Activated naive CD4-positive, alpha-beta T cell treated with anti-CD3 and anti-CD28 coated beads for 36 hours (primary cell): ENCODE measurements at places on chromosomes 12 and 14. TPM values are rescaled to one million over a fixed set of nuclear protein-coding genes. Genes with fewer than 3 reads are reported as not detected.

Gene CD69
- total RNA-seq = 153 TPM

Gene MEG3
- total RNA-seq = not detected

Gene RHEBL1
- 15.2 TPM for total RNA-seq

DNA sequence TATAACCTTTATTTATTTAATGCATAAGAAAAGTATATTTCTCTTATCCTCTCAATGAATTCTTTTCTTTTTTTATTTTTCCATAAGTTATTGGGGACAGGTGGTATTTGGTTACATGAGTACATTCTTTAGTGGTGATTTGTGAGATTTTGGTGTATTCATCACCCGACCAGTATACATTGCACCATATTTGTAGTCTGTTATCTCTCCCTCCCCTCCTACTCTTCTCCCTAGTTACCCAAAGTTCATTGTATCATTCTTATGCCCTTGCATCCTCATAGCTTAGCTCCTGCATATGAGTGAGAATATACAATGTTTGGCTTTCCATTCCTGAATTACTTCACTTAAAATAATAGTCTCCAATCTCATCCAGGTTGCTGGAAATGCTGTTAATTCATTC, 1900.0 kb upstream of the SEL1L start:
- H3K27me3 ChIP-seq = no peaks in the 10 kb centered on the region
- H3K27ac ChIP-seq = no peak overlapping the region
- no peaks in the 10 kb centered on the region for H3K4me1 ChIP-seq

DNA sequence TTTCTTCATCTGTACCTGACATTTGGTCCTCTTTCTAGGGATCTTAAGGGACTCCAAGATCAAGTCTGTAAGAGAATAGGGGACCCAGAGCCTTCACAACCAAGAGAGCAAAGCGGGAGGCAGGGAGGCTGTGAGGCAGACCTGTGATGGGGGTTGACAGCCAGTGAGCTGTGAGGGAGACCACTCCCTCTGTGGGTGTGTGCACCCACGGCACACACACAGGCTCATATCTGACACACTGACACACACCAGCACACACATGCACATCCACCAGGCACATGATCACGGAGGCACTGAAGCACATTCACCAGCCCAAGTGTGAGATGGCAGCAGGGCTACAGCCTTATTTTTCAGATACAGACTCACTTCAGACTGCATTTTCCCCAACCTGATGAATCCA, 55.2 kb downstream of the SPTB start:
- H3K27me3 ChIP-seq = peaks cover 8% of the 10 kb centered on the region
- H3K4me3 ChIP-seq = no peak overlapping the region
- DNase-seq = no peak

GRCh38 chr12:79710707-79711483, 20.1 kb upstream of the PAWR start:
- no peaks in the 10 kb centered on the region for H3K36me3 ChIP-seq
- H3K4me3 ChIP-seq = no peak overlapping the region
- H3K27me3 ChIP-seq = peaks cover 19% of the 10 kb centered on the region
- no peaks in the 10 kb centered on the region for H3K4me1 ChIP-seq
- no peak for DNase-seq

Gene FAM222A
- total RNA-seq = 0.20 TPM

DNA sequence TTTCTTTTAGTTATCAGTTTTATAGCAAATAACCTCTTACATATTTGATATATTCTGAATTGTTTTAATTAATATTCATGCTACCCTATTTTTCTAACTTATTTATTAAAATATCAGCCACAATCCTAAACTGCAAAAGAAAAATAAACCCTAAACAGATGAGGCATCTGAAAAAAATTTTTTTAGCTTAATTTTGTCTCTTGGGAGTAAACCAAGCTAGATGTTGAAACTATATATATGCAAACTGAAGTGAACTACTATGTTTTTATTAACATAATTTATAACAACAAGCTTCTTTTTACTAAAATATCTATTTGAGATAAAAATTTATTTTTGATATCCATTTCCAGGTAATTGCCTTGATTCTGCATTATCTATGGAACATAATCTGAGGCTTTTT, 87.6 kb downstream of the PTPRQ start:
- H3K4me1 ChIP-seq = no peaks in the 10 kb centered on the region
- no peak overlapping the region for H3K27ac ChIP-seq
- H3K27me3 ChIP-seq = no peaks in the 10 kb centered on the region
- H3K4me3 ChIP-seq = no peak overlapping the region
- H3K36me3 ChIP-seq = no peaks in the 10 kb centered on the region

Gene ADAM21
- 0.32 TPM for total RNA-seq

DNA sequence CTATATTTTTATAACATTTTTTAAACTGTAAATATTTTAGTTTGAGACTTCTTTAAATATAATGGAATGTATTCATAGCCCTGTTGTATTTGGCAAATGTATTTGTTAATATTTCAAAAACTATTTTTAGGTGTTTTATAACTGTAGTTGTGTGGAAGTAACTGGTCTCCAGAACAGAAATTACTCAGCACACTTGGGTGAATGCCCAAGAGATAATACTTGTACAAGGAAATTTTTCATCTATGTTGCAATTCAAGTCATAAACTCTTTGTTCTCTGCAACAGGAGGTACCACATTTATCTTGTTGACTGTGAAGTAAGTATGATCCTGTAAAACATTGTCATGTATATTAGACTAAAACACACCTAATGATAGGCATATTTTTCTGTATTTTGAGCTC, 72.8 kb downstream of the SLCO1B3 start:
- H3K4me1 ChIP-seq = no peaks in the 10 kb centered on the region
- no peak overlapping the region for H3K4me3 ChIP-seq
- H3K27ac ChIP-seq = no peak overlapping the region
- DNase-seq = no peak

DNA sequence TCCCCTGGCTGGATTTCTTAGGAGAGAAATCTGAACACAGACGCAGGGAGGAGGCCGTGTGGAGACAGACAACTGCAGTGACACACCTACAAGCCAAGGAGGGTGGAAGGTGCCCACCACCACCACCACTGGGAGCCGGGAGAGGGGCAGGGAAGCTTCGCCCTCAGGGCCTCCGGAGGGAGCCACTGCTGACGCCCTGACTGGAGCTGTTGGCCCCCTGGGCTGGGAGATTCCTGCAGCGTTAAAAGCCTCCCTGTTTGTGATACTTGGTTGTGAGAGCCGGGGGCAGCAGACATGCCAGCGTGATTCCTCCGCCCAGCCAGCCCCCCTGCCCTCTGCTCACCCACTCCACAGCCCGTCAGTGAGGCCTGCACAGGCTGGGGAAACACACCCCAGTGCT, 72.0 kb downstream of the CHGA start:
- H3K4me3 ChIP-seq = no peak overlapping the region
- no peaks in the 10 kb centered on the region for H3K27me3 ChIP-seq
- DNase-seq = no peak
- H3K4me1 ChIP-seq = no peaks in the 10 kb centered on the region

DNA sequence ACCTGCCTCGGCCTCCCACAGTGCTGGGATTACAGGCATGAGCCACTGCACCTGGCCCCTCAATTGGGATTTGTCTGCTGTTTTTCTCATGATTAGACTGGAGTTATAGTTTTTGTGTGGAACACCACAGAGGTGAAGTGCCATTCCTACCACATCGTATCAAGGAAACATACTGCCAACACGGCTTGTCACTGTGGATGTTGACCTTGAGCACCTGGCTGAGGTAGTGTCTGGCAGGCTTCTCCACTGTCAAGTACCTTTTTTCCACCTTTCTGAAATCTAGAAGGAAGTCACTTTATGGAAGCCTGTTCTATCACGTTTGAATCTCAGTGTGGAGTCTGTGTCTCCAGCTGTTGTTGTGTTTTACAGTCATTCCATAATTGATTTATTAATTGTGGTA, 21.4 kb upstream of the SEL1L start:
- DNase-seq = no peak
- no peaks in the 10 kb centered on the region for H3K27me3 ChIP-seq
- no peak overlapping the region for H3K4me3 ChIP-seq
- H3K36me3 ChIP-seq = no peaks in the 10 kb centered on the region

Gene ZFC3H1
- total RNA-seq = 56.9 TPM

DNA sequence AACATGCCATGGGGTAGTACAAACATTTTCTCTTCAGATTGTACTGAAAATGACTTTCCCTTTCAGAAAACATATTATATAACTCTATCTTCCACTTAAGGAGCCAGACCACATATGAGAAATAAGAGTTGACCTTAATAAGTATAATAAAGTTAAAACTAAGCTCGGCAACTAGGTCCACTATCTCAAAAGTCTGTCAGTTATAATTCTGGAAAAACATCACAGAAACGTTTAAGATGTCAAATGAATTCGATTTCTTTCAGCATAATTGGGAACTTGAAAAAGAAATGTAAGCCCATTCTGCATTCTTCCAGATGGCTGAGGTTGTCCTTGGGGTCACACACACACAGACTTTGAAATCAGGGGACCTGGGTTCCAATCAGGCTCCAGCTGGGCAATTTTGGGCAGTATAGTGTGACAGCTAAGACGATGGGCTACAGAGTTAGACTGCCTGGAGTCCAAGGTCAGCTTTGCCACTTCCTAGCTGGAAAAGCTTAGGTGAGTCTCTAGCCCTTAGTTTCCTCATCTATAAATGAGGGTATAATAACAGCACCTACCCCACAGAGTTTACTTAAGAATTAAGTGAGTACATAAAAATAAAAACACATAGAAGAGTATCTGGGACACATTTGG, 75.6 kb downstream of the PPP2R5E start:
- no peak overlapping the region for H3K4me3 ChIP-seq
- no peak overlapping the region for H3K27ac ChIP-seq
- peaks cover 5% of the 10 kb centered on the region for H3K36me3 ChIP-seq
- H3K4me1 ChIP-seq = peaks cover 49% of the 10 kb centered on the region
- DNase-seq = no peak

- H3K36me3 ChIP-seq = no peaks in the 10 kb centered on the region
- no peaks in the 10 kb centered on the region for H3K4me1 ChIP-seq
These were observed 660.4 kb upstream of the TMEM132C start for GRCh38 chr12:127606476-127607015.

- H3K4me3 ChIP-seq = no peak overlapping the region
- H3K4me1 ChIP-seq = no peaks in the 10 kb centered on the region
These were observed 43.6 kb upstream of the DDX11 start for GRCh38 chr12:31029916-31030562.

Gene CCDC197
- not detected for total RNA-seq

DNA sequence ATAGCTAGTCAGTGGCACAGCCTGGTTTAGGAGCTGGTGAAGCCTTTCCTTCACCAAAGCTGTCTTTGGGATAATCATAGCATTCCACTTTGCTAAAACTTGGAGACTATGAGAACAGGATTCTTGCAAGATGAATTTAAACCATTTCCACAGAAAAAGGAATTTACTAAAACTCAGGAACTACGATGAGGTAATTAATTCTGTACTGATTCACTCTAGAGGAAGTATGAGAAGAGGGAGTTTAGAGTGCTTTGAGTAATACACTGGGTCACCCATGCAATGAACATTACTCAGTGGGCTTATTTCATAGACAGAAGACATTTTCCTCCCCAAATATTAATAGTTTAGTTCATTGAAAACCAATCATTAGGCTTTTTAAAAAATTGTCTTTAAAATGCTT, 73.0 kb downstream of the RMST start:
- H3K36me3 ChIP-seq = no peaks in the 10 kb centered on the region
- no peaks in the 10 kb centered on the region for H3K27me3 ChIP-seq
- H3K4me1 ChIP-seq = no peaks in the 10 kb centered on the region
- no peak for DNase-seq
- no peak overlapping the region for H3K4me3 ChIP-seq

- no peak overlapping the region for H3K4me3 ChIP-seq
- DNase-seq = no peak
- no peaks in the 10 kb centered on the region for H3K27me3 ChIP-seq
- no peaks in the 10 kb centered on the region for H3K4me1 ChIP-seq
- H3K27ac ChIP-seq = no peak overlapping the region
These were observed 93.4 kb downstream of the DIO2 start for GRCh38 chr14:80117876-80118275.

GRCh38 chr12:114729731-114730130, 45.8 kb upstream of the TBX3 start:
- H3K27me3 ChIP-seq = peaks cover 18% of the 10 kb centered on the region
- H3K36me3 ChIP-seq = no peaks in the 10 kb centered on the region
- H3K4me1 ChIP-seq = no peaks in the 10 kb centered on the region
- DNase-seq = no peak
- H3K27ac ChIP-seq = no peak overlapping the region

GRCh38 chr12:120961604-120962531, 16.5 kb upstream of the HNF1A start:
- H3K36me3 ChIP-seq = no peaks in the 10 kb centered on the region
- peak; percentile 23 for DNase-seq
- H3K4me1 ChIP-seq = peaks cover 42% of the 10 kb centered on the region
- no peak overlapping the region for H3K4me3 ChIP-seq

- H3K27ac ChIP-seq = no peak overlapping the region
- H3K27me3 ChIP-seq = no peaks in the 10 kb centered on the region
- DNase-seq = no peak
These were observed 206.5 kb downstream of the EFCAB11 start for GRCh38 chr14:89748004-89748403.

- H3K27me3 ChIP-seq = no peaks in the 10 kb centered on the region
- H3K36me3 ChIP-seq = peaks cover 8% of the 10 kb centered on the region
- peaks cover 91% of the 10 kb centered on the region for H3K4me1 ChIP-seq
- peak overlapping the region; percentile 62 for H3K4me3 ChIP-seq
- H3K27ac ChIP-seq = peak overlapping the region; percentile 96
- peak; percentile 82 for DNase-seq
These were observed 19.5 kb downstream of the TTC9 start for GRCh38 chr14:70660967-70661893.

Gene KIF5A
- 0.60 TPM for total RNA-seq

GRCh38 chr14:95039259-95039992, 117.9 kb downstream of the DICER1 start:
- peaks cover 10% of the 10 kb centered on the region for H3K27me3 ChIP-seq
- H3K4me1 ChIP-seq = no peaks in the 10 kb centered on the region
- no peaks in the 10 kb centered on the region for H3K36me3 ChIP-seq
- DNase-seq = no peak
- H3K4me3 ChIP-seq = no peak overlapping the region

GRCh38 chr12:52029685-52030084, 21.6 kb upstream of the NR4A1 start:
- H3K4me1 ChIP-seq = peaks cover 33% of the 10 kb centered on the region
- H3K4me3 ChIP-seq = no peak overlapping the region
- H3K36me3 ChIP-seq = no peaks in the 10 kb centered on the region
- no peak overlapping the region for H3K27ac ChIP-seq
- H3K27me3 ChIP-seq = no peaks in the 10 kb centered on the region

Gene AVPR1A
- not detected for total RNA-seq

GRCh38 chr12:58069268-58069963, 128.0 kb downstream of the ATP23 start:
- H3K4me3 ChIP-seq = no peak overlapping the region
- H3K27me3 ChIP-seq = no peaks in the 10 kb centered on the region
- H3K27ac ChIP-seq = no peak overlapping the region
- H3K36me3 ChIP-seq = no peaks in the 10 kb centered on the region

GRCh38 chr12:122851820-122852219, 16.6 kb downstream of the HIP1R start:
- no peak for DNase-seq
- H3K27ac ChIP-seq = no peak overlapping the region
- no peaks in the 10 kb centered on the region for H3K27me3 ChIP-seq
- H3K36me3 ChIP-seq = peaks cover 1% of the 10 kb centered on the region

Gene IL25
- not detected for total RNA-seq
